Midbrain (tissue), 1 donor: ENCODE measurements at places on chromosomes 16 and 17.

DNA sequence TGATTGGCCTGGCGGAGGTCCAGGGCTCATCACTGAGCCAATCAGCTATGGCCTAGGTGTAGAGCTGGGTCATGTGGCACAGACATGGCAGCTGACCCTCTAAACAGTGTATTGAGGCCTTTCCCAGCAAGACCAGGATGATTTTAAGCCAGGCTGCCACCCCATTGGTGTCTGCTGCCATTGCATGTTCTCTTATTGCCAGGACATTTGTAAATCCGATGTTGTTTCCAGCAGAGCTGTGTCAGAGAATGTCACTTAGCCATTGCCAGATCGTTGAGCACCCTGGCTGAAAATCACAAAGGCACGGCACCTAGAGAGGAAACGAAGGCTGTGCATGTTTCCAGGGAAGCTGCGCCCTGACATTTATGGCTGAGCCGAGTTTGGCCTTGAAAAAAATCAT lies 33.4 kb downstream of the RBFOX1 start:
- no peak for DNase-seq

- DNase-seq, result peak; percentile 73
Observed at GRCh38 chr17:74176546-74177001, 26.9 kb upstream of the RPL38 start.

DNA sequence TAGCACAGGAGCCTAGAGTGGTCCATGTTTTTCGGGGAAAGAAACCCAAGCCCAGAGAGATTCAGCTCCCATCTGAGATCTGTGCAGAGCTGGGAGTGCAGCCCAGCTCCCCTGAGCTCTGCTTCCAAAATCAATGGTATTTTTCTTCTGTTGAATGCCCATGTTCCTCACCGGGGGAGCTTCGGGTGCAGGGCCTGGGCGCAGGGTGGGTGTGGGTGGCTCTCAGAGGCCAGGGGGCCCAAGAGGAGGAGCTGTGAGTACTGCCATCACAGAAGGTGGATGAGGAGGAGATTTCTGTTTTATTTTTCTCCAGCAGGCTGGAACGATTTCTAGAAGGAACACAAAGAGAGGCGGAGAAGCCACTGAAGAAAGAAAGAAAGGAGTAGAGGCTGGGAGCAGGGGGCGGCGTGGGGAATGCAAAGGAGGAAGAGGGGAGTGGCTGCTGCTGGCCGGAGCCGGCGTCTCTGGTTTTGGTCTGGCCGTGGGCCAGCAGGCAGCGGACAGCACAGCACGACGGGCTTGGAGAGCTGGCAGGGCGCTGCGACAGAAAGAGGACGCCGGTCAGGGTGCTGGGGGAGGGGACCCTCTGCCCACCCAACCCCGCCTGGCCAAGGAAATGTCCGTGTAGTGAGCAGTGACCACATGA lies 76.2 kb upstream of the KSR1 start:
- peak; percentile 68 for DNase-seq

- DNase-seq, result no peak
Observed at GRCh38 chr17:13784434-13785095, 182.8 kb upstream of the HS3ST3A1 start.

- no peak for DNase-seq
Observed at GRCh38 chr17:74231928-74232907, 18.8 kb downstream of the TTYH2 start.

- peak; percentile 0 for DNase-seq
Observed at GRCh38 chr17:9072696-9073339, 51.5 kb downstream of the NTN1 start.

DNA sequence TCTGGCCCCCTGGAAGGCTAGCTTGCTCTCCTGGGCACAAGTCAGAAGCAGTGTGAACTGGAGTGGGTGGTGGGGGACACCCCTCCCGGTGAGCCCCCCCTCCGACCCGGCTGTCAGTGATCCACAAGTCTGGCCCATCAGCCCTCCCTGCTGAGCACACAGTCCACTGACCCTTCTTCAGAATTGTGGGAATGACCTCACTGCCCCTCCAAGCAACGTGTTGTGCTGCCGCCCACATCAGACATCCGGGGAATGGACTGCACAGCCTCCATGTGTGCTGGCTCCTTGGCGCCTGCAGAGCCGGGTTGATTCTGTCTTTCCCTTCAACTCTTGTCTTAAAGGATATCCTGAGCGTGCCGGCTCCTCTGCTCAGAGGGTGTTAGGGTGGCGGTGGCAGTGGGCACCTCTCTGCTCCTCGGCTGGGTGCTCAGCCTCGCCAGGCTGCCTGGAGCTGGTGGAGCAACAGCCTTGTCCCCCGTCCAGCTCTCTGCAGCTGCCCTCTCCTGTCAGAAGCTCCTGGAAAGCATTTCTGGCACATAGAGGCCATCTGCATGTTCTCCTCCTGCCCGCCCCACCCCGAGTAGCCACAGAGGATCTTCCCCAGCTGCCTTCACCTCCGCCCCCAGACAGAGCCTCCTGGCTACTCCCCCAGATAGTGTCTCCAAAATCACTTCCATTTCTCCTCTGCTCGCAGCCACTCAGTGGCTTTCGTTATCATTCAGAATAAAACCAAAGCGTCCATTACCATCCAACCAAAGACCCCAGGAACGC lies 19.8 kb downstream of the NPTX1 start:
- no peak for DNase-seq

DNA sequence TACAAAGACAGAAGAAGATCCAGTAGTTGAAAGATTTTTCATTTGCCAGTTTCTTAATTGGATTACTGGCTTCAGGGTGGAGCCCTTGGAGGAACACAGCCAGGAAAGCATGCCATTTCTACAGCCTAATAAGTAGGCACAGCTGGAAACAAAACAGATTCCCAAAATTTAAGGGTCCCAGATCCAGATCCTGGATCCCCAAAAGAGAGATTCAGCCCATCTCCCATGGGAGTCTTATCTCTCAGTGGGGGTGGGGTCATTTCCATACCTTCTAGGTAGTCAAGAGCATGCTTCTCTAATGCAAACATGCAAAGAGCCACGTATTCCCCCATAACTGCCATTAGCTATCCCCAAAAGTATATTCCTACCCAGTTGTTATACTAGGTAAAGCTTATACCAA lies 49.9 kb downstream of the SCPEP1 start:
- DNase-seq, result no peak

- no peak for DNase-seq
Observed at GRCh38 chr17:35460354-35460851, 11.8 kb upstream of the SLFN13 start.

GRCh38 chr17:39925282-39926134 lies 1.9 kb downstream of the ORMDL3 start:
- no peak for DNase-seq

DNA sequence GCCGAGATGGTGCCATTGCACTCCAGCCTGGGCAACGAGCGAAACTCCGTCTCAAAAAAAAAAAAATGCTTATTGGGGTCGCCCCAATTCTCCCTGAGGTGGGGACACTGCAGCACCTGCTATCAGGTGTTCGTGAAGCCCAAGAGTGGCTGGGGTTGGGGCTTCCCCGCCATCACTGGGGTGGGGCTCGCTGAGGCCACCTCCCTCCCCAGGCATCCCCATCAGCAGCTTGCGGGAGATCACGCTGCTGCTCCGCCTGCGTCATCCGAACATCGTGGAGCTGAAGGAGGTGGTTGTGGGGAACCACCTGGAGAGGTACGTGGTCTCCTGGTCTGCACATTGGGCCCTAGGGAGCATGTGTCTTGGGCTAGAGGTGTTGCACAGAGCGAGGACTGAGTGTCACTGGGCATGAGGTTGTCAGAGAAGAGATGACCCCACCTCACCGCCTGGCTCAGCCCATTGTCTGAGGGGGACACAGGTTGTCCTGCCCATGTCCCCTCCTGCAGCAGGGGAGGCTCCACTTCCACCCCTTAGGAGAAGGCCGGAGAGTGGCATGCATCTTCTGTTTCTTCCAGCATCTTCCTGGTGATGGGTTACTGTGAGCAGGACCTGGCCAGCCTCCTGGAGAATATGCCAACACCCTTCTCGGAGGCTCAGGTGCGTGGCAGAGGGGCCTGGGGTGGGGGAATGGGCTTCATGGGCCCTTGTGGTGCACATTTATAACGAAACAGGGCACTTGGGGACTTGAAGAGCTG lies 4.9 kb downstream of the CDK10 start:
- no peak for DNase-seq

GRCh38 chr16:69402439-69402838 lies 16.6 kb upstream of the TERF2 start:
- no peak for DNase-seq

GRCh38 chr17:39679521-39680192 lies 8.2 kb downstream of the PGAP3 start:
- no peak for DNase-seq

DNA sequence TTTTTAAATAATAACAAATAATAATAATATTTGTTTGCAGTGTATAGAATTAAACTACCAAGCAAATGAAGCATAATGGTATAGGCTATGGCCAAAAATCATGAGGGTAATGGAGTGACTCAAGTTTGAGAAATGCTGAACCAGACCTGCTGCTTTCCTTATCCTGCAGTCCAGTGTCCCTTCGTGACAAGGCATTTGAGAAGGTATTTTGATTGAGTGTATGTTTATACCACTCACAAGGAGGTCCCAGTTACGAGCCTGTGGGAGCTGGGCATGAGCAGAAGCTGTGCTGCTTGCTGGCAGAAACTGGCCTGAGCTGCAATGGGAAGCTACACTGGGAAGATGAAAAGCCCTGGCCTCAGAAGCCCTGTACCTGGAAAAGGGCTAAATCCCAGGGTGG lies 50.3 kb downstream of the GNAO1 start:
- DNase-seq, result no peak

DNA sequence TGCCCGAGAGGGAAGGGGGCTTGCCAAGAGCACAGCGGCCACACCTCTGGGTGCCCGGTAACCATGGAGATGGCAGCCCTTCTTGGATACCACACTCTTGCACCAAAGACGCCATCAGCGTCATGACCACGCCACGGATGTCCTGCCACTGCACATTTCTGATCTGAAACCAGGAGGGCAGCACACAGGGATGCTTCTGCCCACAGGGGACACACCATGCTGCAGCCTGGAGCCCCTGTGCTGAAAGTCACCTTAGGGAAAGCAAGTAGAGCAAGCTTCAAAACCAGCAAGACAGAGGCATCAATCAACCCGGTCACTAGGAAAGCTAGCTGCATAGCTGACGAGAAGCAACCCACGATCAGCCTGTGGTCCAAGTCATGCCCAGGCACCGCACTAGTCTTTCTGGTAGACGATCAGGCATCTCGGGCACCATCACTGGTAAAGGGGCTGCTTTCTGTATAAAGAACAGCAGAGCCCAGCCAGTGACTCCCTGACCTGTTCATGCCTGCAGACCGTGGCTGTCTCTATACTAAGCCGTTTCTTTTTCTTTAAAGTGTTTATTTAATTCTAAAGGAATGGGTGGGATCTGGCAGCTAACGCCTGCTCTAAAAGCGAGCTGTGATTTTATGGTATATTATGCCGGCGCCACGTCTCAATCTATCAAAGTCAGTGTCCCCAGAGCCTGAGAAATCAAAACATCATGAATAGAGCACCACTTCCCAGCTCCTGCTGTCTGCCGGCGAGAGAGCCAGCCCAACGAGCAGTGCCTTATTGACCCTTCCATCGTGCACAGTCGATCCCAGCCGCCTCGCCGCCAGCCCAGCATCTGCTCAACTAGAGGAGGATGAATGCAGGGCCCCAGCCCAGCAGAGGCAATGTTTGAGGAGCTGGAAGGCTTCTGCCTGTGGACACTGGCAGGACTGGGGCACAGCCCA lies 244.7 kb downstream of the RBFOX3 start:
- DNase-seq, result no peak

GRCh38 chr16:49704586-49705155 lies 151.2 kb downstream of the ZNF423 start:
- DNase-seq, result no peak

DNA sequence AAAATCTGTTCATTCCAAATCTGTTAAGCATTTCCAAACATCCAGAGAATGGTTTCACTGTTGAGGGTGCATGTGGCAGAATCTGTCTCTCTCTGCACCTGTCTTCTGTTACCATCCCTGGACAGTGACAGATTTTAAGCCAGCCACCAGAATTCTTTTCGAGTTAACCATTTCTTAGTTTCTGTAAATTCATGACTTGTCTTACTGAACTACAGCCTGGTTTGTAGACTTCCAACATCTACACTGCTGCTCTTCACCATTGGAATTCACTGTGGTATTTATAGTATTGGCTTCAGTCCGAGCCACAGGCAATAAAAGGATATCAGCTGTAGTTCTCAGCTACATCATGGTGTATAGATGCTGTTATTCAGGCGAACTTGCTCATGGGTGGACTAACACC lies 47.6 kb downstream of the GOSR1 start:
- no peak for DNase-seq

DNA sequence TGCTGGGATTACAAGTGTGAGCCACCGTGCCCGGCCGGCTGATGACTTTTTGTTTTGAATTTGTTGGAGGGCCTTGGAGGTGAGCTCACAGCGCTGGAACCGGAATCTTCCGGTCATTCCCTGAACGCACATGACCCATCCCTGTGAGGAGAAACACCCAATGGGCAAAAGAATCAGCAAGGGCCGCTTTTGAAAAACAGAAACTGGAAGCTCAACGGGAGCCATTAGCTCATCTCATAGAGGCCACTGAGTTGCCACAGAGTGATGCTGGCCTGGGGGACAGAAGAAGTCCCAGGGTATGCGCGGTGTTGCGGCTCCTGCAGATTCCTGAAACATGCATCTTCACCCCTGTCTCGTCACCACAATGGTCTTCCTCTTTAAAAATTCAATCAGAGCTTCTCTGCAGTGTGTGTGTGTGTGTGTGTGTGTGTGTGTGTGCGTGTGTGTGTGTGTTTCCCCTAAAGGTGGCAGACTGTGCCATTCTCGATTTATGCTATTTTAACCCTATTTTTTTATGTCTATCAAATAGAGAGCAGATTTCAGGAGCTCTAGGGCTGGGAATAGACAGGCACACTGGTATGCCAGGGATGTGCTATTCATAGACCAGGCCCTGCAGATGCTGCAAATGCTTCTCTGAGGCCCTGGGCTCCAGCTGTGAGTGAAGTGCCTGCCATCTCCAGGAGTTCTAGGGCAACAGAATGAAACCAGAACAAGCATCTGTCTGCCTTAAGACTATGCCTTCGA lies 68.3 kb downstream of the MARCHF10 start:
- no peak for DNase-seq

GRCh38 chr17:57930239-57930638 lies 25.0 kb downstream of the CUEDC1 start:
- no peak for DNase-seq

- DNase-seq, result peak; percentile 60
Observed at GRCh38 chr17:4711661-4712181, 1.3 kb downstream of the ARRB2 start.

DNA sequence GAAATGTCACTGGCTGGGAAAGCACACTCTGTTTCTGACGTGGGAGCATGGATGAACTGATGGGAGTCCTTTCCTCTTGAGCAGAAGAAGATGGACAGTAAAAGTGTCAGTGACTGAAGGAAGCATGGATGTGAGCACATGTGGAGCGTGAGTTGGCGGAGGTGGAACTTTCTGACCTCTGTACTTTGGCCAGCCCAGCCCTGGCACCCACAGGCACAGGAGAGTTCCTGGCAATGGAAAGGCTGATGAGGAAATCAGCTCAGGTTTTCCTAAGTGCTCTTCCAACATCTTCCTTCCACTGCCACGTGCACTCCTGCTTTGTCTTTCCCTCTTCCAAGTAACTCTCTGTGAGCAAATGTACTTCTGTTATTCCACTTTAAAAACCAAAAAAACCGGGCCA lies 276.8 kb downstream of the NTN1 start:
- no peak for DNase-seq

- DNase-seq, result no peak
Observed at GRCh38 chr16:85042167-85042526, 14.6 kb downstream of the KIAA0513 start.

- DNase-seq, result no peak
Observed at GRCh38 chr16:80299416-80299815, 241.4 kb upstream of the DYNLRB2 start.

- DNase-seq, result no peak
Observed at GRCh38 chr16:78727536-78727935, 628.1 kb downstream of the WWOX start.

- DNase-seq, result no peak
Observed at GRCh38 chr16:18936727-18937340, 10.6 kb upstream of the SMG1 start.
